ENCODE measurements at places on chromosomes 7 and 10.

- DNase-seq = no peak
Measured at GRCh38 chr10:47116445-47116844, 183.6 kb upstream of the GDF10 start.

- DNase-seq = no peak
Measured at GRCh38 chr7:116736927-116737715, 65.1 kb downstream of the MET start.

DNA sequence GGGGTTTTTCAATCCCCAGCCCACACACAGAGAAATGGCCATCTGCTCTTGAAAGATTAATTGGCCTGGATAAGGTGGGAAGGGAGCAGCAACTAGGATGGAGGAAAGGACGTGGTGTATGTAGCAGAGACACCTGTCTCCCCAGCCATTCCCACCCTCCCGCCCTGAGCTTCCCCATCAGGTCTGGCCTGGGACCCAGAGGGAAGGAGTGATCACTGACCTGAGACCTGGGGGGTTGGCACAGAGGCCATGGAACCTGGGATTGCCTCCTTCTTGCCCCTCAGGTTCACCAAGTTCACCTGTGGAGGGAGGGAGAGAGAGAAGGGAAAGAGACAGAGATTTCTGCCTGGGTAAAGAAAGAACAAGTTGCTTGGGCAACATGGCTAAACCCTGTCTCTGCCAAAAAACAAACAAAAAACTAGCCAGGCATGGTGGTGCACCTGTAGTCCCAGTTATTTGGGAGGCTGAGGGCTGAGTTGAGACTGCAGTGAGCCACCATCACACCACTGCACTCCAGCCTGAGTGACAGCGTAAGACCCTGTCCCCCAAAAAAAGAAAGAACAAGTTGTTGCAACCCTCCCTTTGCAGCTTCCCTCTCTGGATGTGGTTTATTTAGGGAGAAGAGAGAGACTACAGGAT lies 11.3 kb upstream of the TRPV6 start:
- DNase-seq = no peak

GRCh38 chr10:35336921-35337823 lies 863 bp downstream of the CCNY start:
- peak; percentile 39 for DNase-seq

DNA sequence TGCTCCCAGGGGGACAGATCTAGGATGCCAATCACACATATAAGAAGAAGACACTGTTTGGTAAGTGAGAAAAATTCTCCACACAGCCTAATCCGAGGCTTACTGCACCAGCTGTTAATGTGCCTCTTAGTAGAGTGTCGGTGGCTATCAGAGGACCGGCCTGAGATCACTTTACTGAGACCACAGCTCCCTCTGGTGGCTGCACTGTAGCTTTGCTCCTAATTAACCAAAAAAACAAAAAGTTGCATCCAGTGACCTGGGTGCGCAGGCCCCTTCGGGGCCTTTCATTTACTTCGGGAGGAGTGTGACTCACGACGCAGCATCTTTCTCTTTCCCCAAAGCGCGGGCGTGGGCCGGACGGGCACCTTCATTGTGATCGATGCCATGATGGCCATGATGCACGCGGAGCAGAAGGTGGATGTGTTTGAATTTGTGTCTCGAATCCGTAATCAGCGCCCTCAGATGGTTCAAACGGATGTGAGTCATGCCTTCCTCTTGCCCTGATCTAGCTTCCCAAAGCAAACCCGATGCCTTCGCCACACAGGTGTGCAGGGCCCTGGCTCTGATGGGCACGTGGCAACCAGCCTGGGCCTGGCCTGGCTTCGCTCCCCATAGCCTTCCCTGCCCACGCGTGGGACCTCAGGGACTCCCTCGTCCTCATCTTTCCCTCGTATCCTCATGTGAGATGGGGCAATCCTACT lies 56.7 kb downstream of the MKI67 start:
- peak; percentile 84 for DNase-seq

DNA sequence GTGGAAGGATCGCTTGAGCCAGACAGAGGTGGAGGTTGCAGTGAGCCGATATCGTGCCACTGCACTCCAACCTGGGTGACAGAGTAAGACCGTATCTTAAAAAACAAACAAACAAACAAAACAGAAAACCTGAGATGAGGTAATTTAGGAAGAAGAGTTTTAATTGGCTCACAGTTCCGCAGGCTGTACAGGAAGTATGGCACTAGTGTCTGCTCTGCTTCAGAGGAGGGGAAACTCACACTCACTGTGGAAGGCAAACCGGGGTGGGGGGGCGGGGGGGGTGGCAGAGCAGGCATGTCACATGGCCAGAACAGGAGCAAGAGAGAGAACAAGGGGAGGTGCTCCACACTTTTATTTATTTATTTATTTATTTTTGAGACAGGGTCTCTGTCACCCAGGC lies 5.1 kb downstream of the UBE2D4 start:
- DNase-seq = no peak

- no peak for DNase-seq
Measured at GRCh38 chr7:95389516-95389915, 6.7 kb downstream of the PON3 start.

DNA sequence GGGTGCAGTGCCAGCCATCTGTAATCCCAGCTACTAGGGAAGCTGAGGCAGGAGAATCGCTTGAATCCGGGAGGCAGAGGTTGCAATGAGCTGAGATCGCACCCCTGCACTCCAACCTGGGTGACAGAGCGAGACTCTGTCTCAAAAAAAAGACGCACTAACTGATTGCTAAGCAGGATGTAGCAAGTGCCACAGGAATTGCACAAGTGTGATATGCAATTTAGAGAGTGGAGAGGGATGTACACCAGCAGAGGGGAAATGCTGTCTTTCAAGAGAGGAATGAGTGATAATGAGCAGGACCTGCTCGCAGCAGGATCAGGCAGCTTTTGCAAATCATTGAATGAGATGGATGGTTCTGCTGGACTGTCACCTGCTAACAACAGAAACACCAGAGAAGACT lies 13.3 kb upstream of the SLC16A12 start:
- no peak for DNase-seq

DNA sequence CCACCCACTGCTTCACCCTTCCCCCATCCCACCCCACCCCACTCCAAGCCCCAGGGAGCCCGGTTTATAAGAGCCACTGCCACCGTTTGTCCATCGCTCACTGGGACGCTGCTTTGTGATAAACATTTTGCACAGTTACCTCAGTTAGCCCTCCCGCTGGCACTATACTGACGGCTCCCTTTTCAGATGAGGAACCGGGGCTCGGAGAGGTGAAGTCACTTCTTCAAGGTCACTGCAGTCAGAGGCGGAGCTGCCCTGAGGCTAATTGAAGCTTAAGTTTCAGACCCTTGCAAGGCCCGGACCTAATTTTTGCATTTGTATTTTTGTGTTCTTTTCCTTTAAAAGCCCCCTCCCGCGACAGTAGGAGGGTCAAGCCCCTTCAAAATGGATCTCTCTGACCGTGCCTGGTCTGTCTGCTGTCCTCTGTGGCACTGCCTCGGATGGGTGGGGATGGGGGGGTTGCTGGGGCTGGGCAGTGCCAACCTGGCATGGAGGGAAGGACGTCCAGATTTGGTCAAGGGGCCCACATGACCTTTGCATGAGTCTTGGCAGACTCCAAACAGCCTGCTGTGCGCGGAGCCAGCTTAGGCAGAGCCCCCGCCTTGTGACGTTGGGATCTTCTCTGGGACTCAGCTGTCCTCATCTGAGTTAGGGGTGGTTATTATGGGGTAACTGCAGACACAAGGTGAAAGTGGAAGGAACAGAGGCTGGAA lies 17.7 kb upstream of the NODAL start:
- DNase-seq = no peak

- DNase-seq = no peak
Measured at GRCh38 chr7:90005836-90006235, 148.4 kb upstream of the STEAP1 start.

- no peak for DNase-seq
Measured at GRCh38 chr10:118405928-118406327, 63.8 kb upstream of the FAM204A start.

- DNase-seq = no peak
Measured at GRCh38 chr10:59682986-59683937, 26.4 kb downstream of the SLC16A9 start.

DNA sequence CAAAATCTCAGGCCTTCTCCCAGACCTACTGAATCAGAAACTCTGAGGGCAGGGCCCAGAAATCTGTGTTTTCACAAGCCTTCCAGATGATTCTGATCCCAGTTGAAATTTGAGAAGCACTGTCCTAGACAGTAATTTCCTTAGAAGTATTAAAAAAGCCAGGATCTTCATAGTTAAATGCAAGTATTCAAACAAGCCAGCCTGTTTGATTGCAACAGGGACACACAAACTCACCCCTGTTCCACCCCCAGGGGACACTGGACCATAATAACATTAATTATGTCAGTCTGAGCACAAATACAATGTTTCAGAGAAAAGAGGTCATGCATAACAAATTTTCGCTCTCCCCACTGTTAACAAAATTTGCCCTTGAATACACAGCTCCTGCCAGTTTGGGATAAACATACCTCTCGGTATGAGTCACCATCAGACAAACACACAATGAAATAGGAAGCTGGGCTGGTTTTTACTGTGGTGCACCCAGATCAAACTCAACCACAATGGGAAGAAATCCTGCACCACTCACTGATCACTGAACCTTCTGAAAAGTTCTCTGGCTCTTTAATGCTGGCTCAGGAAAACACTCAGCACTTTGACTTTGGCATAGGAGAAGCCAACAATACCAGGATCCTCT lies 34.3 kb downstream of the ABLIM1 start:
- no peak for DNase-seq

DNA sequence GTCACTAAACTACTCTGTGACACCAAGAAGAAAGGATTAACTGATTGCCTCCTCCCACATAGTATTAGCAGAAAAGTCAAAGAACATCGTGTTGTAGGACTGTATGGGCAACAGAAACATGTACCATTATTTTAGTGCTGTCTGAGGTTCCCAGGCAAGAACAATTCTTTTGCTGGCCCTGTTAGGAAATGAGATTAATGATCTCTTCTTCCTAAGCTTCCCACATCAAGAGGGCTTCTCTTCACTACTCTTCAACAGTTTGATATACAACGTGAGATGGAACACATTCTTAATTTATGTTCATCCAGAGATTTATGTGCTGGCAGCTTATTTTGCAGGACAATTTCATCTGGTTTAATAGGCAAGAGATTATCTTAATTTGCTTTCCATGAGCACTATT lies 219.6 kb downstream of the DOCK4 start:
- DNase-seq = no peak

DNA sequence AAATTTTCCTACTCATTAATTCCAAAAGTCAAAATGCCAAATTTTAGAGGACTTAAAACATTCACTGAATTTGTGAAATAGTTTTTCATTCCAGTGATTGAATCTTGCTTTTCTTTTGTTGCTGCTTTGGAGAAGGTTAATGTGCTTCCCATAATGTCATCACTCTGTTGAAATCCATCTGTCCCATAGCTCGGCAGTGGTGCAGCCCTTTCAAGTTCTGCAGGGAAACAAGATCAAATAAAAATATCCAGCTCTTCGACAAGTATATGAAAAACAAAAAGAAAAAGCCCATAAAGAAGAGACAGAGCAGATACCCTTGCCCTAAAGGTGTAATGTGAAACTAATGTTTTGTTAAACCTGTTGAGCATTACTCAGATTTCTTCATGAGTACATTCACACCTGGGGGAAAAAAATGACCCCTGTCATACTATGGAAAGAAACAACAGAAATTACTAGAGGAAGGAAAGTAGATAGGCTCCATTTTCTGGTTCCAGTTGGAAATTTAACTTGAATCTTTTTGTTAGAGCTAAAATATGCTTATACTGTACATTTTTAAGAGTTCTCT lies 35.1 kb downstream of the AGR3 start:
- DNase-seq = no peak

GRCh38 chr10:95447685-95448084 lies 113.5 kb downstream of the SORBS1 start:
- no peak for DNase-seq

DNA sequence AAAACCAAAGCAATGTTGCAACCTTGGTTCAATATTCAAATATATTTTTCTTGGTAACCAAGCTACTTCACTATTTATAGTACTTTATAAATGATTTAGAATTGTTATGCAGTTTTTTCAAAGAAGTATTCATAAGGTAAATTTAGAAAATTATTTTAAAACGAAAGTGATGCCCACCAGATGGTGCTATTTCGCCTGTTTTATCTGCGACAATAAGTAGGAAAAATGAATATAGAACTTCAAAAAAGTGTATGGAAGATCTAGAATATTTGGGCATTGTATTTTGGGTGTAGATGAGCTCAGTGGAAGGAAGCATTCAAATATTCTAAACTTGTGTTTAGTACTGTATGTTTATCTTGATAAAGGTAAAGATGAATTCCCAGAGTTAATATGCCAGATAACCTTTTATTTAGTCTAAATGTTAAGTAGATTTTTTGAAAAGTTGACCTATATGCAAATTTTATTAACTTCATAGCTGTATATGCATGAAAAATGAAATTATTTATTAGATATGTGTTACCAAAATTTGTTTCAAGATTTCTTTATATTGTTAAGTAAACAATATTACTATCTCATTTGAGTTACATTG lies 93.2 kb downstream of the ADK start:
- DNase-seq = no peak

GRCh38 chr10:47456079-47456785 lies 27.7 kb downstream of the ANXA8 start:
- no peak for DNase-seq

DNA sequence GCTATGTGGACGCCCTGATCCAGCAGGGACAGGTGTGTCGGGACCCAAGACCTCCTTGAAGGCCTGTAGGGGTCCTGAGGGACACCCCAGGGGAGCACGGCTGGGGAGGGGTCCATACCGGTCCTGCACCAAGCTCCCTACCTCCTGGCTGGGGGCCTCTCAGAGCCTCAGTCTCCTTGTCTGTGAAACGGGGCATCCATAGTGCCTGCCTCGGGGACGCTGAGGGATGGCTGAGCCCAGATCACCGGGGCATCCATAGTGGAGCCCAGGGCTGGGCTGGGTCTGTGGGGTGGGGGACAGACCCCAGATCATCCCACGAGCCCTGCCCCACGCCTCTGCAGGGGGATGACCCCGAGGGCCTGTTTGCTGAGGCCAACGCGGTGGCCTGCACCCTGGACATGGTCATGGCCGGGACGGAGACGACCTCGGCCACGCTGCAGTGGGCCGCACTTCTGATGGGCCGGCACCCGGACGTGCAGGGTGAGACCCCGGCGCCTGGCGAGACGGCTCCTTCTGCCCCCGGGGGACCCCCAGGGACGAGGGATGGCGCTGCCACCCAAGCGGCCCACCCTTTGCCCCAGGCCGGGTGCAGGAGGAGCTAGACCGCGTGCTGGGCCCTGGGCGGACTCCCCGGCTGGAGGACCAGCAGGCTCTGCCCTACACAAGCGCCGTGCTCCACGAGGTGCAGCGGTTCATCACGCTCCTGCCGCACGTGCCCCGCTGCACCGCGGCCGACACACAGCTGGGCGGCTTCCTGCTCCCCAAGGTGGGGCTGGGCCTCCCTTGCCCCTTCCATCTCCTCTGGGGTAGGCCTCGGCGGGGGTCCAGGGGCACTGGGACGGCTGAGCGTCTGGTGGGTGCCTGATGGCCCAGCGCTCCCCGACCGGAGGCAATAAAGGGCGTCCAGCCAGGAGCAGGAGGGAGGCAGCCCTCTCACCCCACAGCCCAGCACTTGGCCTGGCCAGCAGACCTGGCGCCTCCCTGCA lies 4.1 kb downstream of the CYP2W1 start:
- DNase-seq = no peak

All from memory B cell (primary cell).